ENCODE measurements at places on chromosomes 3 and 15.

DNA sequence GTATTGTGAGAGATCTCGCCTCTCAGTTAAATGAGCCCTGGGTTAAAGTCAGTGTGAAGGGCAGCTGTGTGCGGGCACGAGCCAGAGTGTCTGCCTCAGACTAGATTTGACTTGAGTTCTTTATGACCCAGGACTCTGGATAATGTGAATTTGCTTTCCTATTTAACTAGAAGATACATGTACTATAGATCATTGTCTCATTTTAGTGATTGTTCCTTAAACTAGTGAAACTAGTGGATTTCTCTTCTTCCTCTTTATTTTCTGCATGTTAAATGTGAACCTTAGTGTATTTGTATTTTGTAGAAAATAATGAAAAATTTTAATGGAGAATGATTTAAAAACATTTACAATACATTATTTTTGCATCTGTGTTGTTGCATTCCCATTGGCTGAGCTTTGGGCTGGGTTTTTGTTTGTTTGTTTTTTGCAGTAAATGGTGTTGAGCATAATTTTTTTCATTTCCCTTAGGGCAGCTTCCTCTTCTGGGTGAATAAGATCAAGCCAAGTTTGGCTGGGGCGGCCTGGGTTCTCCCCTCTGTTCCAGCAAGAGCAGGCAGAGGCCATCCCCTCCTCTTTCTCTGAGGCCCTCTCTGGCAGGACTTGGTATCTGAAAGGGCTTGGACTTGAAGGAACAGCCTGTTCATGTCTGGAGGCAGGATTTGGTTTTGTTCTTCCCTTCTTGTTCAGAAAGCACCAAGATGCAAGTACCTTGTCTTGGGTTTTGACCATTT, 15.0 kb downstream of the GCSAM start:
- no peak for DNase-seq

GRCh38 chr3:176562331-176562730, 635.0 kb downstream of the TBL1XR1 start:
- no peak for DNase-seq

DNA sequence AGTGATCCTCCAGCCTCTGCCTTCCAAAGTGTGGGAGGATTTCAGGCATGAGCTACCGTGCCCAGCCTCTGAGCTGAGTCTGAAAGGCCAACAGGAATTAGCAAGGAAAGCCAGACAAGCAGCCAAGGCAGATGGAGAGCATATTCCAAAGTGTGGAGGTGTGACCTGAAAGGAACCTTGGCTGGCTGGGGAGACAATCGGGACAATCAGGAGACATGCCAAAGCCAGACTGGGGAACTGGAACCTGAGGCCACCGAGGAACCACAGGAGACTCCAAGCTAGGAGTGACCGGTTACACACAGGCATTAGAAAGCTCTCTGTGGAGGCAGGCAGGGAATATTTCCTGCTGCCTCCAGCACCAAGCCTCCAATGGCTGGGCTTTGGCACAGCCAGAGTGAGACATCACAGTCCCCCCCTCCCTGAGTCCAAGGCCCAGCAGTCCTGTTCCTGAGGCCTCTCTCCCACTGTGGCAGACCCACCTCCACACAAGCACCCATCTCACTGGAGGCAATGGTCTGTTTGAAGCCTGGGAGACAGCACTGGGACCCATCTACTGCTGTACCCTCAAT, 4.5 kb upstream of the C15orf39 start:
- DNase-seq = no peak

DNA sequence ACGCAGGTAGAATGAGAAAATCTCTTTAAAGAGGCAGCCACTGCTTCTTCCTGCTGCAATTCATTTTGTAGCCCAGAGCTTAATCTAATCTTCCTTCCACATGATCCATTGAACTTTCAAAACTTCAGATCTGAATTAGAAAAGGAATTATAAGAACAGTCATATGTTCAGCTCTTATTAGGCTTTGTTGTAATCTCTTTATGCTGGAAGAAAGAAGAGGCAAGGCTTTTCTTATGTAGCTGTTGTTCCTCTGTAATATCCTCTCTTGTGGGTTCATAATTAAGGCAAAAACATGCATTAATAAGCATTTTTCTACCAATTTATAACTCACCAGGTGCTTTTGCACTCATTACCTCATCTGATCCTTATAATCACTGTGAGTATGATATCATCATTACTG, 634.9 kb upstream of the CFAP20DC start:
- DNase-seq = no peak

DNA sequence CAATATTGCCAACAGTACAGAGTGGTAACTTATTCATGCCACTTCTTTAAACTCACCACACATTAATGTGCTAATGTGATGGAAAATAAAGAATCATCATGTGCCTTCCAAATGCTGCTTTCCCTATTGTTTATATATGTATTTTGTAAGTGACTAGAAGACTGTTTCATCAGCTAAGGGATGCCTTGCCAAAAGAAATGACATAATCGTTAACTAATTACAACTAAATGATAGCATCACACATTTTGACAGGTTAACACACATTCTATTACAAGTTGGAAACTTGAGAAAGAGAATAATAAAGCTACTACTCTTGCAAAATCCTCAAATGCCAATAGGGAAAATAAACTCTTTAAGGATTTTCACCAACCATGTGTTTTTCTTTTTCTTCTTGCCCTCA, 329.9 kb upstream of the AGTR1 start:
- no peak for DNase-seq

DNA sequence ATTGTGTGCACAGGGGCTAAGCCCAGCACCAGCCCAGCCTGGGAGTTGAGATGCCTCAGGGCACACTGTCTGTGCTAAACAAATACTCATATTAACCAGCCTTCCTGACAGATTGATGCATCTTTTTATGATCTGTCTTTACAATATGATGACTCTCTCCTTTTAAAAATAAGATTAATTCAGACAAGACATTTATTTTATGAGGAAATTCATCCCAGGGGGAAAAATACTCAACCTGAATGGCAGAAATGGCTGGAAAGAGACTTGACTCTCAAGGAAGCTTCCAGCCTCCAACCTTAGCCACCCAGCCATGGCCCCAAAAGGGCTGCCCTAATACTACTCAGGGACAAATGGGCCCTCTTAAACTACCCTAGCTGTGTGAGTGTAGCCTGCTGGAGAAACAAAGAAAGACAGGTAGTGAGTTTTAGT, 46.9 kb downstream of the NOX5 start:
- no peak for DNase-seq

DNA sequence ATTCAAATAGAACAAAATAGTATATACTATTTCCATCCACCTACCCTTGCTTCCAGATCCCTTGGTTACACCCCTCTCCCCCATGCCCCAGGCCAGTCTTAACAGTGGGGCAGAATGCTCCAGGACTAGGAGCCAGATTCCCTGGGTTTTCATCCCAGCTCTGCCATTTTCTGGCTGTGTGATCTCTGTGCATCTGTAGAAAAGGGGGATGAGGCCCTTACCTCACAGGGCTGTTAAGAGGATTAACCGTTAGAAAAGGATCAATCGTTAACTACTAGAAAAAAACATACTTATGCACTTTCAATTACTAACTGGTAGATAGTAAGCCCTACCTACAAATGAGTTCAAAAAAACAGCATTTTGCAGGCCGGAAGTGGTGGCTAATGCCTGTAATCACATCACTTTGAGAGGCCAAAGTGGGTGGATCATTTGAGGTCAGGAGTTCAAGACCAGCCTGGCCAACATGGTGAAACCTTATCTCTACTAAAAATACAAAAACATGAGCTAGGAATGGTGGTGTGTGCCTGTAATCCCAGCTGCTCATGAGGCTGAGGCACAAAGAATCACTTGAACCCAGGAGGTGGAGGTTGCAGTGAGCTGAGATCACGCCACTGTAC, 11.7 kb downstream of the EBLN2 start:
- DNase-seq = no peak

DNA sequence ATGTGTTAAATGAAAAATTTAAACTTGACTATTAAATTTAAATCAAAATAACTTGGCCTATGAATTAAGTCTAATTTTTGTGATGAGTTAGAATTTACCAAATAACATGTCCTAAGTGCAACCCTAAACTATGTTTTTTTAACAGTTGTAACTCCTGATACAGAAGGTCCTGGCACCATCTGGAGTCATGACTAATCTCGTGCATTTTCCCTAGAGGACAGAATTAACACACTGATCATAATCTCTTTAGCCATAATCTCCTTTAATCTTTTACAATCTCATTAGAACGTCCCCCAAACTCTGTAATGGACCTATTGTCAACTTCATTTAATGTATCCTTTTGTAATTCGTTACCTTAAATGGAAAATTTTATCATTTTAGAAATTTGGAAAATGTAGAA, 100.6 kb downstream of the SUCNR1 start:
- no peak for DNase-seq

GRCh38 chr15:41503669-41504010, 10.0 kb downstream of the ITPKA start:
- no peak for DNase-seq

GRCh38 chr3:176650478-176650877, 546.8 kb downstream of the TBL1XR1 start:
- no peak for DNase-seq

- DNase-seq = peak; percentile 89
Observed at GRCh38 chr3:138594150-138594934, at the start of gene CEP70. TSS of gene CEP70 (minus strand) at chr3:138594260. CDS start at chr3:138572927, 21,333 bp downstream.

- no peak for DNase-seq
Observed at GRCh38 chr3:47070770-47071169, 91.3 kb downstream of the NBEAL2 start.

DNA sequence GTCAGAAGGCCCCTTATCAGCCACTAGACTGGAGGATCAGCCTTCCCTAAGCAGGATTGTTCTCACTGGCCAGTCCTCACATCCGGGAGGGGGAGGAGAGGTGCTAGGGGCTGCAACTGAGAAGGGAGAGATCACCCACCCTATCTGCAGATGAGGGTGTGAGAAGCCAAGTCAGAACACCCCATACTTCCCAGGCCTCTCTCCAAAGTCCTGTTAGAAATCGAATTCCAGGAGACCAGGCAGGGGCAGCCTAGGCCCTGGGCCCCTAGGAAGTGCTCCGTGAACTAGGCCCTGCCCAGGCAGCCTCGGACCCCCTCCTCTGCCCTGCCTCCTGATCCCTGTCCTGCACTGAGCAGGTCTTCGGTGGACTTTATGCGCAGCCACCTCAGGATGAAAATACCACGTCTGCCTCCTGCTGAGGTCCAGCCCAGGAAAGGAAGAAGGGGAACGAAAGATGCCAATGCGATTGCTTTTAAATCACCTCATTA, 933 bp downstream of the DZIP1L start:
- DNase-seq = no peak

DNA sequence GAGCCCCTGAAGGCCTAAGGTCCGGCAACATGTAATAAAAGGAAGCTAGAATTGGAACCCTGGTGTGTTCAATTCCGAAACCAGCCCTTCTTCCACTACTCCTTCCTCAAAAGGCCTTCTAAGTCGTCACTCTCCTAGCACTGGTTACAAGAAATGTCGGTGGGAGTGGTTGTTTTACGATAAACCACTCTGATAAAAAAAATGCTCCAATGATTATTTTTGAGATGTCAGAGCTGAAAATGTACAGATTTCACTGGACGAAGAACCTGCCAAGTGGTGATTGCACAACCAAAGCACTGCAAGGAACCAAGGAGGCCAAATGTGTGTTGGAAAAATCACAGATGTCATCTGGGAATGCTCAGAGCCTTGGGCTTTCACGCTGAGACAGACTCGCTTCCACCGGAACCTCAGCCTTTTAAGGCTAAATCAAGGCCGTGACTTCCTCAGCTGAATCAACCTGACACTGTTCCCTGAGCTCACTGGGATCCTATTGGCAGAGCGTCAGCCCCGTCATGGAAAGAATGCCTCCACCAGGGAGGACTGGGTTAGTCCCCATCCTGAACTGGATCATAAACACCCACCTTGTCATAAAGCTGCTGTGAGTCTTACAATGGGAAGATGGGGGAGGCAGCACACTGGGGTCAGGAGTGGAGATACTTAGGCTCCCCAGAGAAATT, 108.1 kb upstream of the THBS1 start:
- DNase-seq = peak; percentile 99

GRCh38 chr3:141114816-141115460, 63.8 kb downstream of the SPSB4 start:
- no peak for DNase-seq

GRCh38 chr3:98449606-98450193, 13.3 kb upstream of the OR5K1 start:
- no peak for DNase-seq
